ENCODE measurements at places on chromosomes 1 and 21.

DNA sequence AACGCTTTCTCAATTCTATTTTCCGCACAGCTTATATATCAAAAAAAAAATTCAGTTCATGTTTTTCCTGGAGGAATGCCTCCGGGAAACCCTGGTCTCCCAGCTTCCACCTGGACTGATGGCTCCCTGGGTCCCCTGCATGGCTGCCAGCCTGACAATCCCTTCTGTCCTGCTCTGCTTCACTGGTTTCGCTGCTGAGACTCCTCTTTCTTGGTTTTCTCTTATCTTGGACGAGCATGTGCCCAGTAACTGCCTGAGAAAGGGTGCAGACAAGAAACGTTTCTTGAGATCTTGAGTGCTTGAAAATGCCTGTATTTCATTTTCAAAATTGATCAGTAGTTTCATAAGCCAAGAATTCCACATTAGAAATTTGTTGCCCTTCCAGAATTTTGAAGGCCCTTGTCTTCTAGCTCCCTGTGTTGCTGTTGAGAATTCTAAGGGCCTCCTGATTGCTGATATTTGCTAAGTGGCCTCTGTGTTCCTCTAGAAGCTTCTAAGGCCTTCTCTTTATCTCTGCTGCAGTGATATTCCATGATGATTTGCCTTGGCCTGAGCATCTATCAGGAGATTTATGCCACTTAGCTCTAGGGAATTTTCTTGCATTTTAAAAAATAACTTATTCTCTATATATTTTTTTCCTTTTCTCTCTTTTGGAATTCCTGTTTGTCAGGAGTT lies 44.7 kb downstream of the ETS2 start:
- DNase-seq: no peak

DNA sequence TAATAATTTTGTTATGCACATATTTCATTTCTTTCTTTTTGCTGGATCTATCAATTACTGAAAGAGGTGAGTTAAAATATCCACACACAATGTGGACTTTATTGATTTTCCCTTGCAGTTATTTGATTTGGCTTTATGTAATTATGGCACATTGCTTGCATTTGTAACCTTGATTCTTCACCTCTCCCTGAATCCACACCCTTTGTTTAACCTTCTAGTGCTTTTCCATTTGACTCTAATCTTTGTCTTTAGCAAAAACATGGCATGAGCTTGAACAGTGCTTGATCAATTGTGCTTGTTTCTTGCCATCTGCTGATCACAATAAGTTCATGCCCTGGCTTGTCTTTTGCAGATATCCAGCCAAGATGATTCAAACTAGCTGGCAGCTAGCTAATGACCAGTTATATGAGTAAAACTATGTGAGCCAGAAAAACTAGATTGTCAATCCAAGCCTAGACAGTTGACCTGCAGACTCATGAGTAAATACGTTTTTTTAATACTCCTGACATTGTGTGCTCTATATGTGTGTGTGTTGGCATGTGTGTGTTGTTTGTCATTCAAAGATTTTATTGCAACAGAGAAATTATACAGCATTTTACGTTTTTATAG lies 899.2 kb downstream of the NCAM2 start:
- no peak for DNase-seq

DNA sequence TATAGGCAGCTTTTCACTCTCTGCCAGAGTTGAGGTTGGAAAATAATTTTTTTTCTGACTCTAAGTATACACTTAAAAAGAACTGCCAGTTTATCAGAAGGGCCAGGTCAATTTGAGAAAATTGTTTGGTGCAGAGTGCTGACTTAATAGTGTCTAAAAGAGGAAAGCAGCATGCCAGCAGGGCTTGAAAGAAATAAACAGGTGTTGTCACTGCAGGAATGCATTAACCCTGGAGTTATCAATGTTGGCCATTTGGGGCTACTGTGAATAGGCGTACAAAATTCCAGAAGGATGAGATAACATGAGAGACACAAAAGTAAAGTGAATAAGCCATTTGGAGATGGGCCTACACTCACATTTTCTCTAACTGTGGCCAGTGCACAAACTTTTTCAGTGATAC lies 220.6 kb upstream of the PLD5 start:
- no peak for DNase-seq

DNA sequence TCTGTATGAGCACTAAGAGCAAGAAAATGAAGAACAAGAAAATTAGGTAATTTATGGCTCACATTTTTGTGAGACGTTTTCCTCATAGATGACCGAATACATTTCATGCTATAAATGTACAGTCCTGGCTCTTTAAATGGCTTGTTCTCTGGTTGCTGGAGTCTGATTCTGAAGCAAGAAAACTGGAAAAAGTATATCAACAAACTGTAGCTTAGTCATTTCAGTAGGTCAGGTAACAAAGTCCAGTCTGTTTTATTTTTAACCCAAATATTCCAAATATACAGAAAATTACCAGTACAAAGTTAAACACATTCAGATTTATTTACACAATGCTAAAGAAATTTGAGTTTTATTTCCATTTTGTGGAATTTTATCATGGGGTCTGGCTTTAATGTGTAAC lies 2.5 kb upstream of the MYBPHL start:
- DNase-seq: no peak

DNA sequence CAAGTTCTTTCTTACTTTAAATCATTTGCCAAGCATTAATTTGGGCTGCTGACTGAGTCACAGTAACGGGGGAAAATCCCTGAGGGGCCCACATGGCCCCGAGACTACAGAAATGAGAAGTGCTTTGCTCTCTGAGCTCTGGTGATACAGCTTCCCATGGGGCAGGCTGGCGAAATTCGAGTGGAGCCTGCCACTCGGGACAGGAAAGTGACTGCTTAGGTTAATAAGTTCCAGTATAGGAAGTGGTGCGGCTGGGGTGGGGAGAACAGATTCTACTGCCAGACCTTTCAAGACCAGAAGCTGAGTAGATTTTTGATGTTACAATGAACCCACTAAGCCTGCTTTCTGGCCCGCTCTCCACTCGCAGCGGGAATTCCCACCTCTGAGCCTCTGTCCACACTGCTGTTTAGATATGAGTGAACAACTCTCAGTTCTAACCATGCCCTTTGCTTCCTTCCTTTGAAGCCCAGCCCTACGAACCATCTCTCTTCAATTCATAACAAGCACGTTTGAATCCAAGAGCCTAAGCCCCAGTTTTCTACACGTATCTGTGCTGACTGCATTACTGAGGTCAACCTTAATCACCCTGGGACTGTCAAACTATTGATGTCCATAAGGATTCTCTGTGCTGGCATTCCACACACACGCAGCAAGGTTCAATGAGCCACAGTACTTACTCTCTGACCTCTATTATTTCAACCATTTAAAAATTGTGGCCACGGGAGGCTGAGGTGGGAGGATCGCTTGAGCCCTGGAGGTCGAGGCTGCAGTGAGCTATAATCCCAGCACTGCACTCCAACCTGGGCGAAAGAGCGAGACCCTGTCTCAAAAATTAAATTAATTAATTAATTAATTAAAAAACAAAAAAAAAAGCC lies 9.6 kb downstream of the ZBTB17 start:
- DNase-seq: no peak

DNA sequence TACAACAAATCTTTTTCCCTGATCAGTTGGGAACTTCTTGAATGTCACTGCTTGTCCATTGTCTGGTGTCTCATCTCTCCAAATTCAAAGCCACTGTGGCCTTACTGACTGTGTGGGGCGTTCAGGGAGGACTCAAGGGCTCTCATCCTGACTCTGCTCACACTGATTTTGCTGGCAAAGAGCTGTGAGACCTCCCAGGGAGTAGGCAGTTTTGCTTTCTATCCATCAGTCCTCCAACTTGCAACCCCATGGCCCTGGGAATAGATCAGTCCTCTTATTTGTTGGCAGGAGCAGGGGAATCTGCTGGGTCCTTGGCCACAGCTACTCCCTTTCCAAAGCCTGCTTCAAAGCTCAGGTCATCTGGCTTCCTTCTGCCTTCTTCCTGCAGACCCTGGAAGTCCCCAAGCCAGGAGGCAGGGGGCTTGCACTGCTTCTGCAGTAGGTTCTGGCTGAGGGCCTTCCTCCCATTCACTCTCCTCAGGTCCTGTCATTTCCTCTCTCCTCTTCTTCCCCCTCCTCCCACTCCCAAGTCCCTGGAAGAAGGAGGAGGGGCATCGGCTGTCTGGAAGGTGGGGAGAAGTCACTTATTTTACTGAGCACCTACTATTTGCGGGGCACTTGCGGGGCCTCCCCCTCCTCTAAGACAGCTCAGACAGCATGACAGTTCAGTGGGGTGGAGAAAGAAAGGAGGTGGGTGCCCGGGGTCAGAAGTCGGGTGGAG lies 876 bp upstream of the NAV1 start:
- DNase-seq: no peak

- no peak for DNase-seq
Measured at GRCh38 chr1:245363461-245364200, 208.8 kb downstream of the KIF26B start.

DNA sequence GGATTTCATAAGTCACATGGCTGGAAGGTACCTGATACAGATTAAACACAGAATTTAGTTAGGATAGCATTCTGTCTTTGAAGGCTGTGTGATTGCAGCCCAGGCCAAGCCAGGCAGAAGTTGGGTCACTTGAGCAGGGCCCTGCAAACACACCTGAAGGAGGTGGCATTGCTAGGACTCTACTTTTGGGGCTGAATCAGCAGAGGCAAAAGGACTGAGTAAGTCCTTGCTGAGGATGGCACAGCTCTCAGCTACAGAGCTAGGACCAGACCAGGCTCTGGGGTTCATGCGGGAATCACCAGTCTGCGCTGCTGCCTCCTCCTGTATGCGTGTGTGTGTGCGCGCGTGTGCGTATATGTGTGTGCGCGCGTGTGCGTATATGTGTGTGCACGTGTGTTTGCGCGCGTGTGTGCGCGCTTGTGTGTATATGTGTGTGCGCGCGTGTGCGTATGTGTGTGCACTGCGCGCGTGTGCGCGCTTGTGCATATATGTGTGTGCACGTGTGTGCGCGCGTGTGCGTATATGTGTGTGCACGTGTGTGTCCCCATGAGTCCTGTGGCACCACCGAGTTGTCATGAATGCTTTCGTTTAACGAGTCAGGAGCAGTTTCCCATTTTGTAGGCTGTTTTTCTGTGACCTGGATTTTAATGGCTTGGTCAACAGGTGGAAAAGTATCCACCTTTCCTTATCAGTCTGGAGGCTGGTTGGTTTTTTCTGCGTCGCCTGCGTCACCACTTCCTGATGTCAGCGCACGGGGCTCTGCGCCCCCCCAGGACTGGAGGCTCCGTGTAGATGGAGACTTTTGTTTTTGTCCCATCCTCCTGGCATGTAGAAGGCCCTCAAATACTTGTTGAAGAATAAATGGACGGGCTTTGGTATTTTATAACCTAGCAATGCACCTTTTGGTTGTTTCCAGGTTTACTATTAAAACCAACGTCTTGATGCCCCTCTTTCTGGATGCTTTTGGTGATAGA lies 34.7 kb downstream of the ADARB1 start:
- DNase-seq: no peak

DNA sequence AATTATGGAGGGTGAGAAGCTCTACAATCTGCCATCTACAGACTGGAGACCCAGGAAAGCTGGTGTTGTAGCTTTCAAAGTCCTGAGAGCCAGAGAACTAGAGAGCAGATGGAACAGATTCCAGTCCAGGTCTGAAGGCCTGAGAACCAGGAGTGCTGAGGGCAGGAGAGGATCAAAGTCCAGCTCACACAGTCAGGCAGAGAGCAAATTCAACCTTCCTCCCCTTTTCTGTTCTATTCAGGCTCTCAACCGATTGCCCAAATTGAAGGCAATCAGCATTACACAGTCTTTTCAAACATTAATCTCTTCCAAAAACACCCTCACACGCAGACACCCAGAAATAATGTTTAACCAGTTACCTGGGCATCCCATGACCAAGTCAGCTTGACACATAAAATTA lies 2.5 kb upstream of the TMPRSS2 start:
- DNase-seq: no peak

DNA sequence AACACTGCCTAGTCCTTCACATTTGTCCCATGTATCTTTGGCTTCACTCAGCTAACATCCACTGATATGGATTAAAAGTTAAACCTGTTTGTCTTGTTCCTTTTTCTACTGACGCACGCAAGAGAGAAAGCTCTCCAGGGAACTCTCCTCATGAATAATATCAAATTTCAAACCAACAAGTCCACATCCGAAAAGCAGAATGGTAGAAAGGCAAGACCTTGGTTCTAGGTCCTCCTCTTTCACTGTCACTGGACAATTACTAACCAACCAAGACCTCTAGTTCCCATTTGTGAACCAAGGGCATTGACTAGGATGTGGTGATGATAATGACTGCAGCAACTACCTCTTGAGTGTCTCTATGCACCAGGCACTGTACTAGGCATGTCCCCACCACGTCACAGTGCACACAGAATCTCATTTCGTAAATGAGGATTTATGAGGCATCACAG lies 8.4 kb downstream of the PLPP3 start:
- DNase-seq: no peak

DNA sequence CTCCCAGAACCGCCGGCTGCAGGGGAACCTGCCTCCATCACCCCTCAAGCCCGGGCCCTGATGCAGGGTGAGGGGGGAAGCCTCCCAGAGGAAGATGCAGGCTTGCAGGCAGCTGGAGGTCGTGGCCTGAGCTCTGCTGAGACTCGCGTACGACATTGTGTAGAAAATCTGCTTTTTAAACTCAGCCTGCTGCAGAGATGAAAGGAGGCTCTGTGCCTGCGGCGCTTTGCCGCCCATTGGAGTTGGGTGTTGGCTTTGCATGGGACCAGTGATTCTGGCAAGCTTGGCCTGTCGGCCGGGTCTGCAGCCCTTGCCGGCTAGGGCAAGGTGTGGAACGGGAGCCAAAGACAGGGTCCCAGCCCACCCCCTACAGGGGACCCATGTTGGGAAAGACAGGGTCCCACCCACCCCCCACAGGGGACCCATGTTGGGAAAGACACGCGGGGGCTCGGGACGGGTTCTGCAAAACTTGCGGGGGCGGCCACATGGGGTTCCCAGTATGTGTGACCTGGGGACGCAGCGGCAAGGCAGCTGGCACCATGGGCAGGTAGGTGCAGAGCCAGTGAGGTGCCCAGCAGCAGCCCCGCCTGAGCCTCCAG lies 55.6 kb downstream of the SLX9 start:
- DNase-seq: no peak

DNA sequence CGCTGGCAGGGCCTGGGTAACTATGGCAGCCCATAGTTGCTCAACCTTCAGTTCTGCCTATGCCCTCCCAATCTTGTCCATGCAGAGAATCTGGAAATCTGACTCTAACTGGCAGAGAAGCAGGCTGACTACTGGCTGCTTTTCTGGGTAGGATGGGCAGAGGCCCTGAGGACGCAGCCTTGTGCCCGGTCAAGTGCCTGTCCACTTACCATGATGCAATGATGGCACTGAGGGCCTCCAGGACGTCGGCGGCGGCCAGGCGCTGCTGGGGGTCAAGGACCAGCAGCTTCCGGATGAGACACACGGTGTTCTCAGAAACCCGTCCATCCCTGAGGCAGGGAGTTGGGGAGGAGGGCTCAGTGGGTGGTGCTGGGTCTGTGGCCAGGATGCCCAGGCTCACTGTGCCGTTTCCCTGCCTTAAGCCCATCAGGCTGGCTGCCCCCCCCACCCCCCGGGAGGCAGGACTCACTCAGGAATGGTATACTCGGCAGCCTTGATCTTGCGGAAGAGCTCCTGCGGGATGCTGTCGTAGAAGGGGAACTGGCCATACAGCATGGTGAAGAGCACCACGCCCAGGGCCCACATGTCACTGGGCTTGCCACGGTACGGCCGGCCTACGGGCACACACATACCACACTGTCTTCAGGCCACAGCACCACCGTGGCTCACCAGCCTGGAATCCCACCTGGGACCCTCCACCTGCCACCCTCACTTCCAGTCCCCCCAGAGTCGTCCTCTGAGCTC lies 20.4 kb upstream of the EVA1B start:
- no peak for DNase-seq

GRCh38 chr1:227006226-227006796 lies 66.2 kb downstream of the COQ8A start:
- no peak for DNase-seq

All from glomerular endothelial cell (primary cell).